CD4-positive, alpha-beta T cell treated with Interleukin-2 at 100 ng/mL for 4 hours (primary cell): ENCODE measurements at places on chromosomes 4 and X.

- DNase-seq: no peak
These were observed 138.3 kb upstream of the PUDP start for GRCh38 chrX:7286168-7286837.

GRCh38 chrX:106249706-106250379 is 81.7 kb downstream of the PWWP3B start:
- DNase-seq: no peak

DNA sequence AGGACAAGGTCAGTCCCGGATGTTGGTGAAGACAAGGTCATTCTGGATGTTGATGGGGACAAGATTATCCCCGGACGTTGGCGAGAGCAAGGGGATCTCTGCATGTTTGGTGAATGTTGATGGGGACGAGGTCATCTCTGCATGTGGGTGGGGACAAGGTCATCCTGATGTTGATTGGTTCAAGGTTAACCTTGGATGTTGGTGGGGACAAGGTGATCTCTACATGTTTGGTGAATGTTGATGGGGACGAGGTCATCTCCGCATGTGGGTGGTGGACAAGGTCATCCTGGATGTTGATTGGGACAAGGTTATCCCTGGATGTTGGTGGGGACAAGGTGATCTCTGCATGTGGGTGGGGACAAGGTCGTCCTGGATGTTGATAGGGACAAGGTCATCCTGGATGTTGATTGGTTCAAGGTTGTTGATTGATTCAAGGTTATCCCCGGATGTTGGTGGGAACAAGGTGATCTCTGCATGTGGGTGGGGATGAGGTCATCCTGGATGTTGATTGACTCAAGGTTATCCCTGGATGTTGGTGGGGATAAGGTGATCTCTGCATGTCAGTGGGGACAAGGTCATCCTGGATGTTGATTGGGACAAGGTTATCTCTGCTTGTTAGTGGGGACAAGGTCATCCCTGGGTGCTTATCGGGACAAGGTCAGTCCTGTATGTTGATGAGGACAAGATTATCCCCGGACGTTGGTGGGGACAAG is 28.8 kb upstream of the PLCXD1 start:
- no peak for DNase-seq

DNA sequence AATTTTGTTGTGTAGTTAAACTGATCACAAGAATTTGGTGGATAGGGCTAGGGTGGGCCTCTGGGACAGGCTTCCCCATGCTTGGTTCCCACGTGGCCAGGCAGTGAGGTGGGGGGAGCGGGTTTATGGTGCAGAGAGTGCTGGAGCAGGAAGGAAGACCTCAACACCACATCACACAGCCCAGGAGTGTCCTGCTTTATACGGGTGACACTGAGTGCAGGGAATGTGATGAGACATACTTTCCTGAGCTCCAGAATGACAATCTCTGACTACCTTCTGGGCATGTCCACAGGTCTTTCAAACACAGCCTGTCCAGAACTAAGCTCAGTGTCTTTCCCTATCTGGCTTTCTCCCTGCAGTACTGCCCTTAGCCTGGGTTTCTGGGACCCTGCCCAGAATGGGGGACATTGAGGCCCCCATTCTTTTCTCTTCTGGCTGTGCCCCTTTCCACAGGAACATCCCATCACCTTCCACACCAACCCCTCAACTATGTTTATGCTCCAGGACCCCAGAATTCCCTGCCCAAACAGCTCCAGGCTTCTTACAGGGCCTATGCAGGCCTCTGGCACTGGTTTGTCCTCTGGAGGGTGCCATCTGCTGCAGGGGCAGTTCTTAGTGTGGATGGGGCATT is 36.5 kb upstream of the RASL11B start:
- no peak for DNase-seq

- DNase-seq: no peak
These were observed 94.2 kb downstream of the GPAT3 start for GRCh38 chr4:83629945-83630721.

DNA sequence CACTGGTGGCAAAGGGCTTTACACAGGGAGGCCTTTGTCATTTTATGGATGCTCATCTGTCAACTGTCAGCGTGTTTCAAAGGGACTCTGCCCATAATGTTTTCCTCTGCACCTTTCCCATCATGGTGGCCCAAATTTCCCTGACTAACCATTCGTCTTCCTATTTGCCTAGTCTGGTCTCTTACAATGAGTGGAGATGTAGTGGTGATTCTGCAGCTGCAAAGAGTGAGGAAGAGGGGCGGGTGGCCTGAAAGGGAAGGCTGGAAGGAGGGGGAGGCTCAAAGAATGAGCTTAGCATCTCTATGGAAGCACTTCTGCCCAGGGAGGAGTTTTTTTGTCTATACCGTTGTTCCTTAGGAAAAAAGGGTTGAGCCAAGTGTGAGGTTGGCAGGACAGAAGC is 447.5 kb downstream of the NKX6-1 start:
- DNase-seq: no peak

DNA sequence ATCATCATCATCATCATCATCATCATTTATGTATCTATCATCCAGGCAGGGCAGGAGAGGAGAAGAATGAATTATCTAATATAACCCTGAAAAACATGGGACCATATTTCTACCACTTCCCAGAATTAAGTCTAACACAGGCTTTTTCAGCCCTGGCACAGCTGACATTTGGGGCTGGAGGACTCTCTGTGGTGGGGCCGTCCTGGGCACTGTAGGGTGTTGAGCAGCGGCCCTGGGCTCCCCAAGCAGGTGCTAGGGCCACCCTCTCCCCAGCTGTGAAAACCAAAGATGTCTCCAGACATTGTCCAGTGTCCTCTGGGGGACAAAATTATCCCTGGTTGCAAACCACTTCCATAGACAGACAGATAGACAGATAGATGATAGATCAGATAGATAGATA is 288.4 kb downstream of the CRLF2 start:
- DNase-seq: no peak

GRCh38 chrX:136047969-136048368 is 62.7 kb downstream of the SLC9A6 start:
- no peak for DNase-seq

GRCh38 chr4:15238720-15239119 is 189.1 kb upstream of the C1QTNF7 start:
- peak; percentile 10 for DNase-seq

DNA sequence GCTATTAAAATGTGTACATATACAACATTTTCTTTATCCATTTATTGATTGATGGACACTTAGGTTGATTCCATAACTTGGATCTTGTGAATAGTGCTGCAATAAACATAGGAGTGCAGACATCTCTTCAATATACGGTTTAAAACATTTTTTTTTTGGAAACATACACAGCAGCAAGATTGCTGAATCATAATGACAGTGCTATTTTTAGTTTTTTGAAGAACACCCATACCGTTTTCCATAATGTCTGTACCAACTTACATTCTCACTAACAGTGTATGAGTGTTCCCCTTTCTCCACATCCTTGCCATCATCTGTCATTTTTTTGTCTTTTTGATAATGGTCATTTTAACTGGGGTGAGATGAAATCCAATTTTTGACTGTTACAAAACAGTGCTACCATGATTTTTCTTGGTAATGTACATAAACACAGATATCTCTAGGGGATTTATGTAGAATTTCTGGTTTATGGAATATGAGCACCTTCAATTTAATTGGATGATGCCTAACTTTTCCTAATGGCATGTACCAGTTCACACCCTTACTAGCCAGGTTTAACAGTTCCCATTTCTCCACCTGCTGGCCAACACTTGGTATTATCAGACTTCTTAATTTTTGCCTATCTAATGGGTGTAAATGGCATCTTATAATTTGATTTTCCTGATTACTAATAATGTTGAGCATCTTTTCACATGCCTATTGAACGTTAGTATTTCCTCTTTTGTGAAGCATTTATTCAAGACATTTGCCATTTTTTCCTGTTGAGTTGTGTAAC is 21.0 kb upstream of the TMSB15B start:
- peak; percentile 38 for DNase-seq

DNA sequence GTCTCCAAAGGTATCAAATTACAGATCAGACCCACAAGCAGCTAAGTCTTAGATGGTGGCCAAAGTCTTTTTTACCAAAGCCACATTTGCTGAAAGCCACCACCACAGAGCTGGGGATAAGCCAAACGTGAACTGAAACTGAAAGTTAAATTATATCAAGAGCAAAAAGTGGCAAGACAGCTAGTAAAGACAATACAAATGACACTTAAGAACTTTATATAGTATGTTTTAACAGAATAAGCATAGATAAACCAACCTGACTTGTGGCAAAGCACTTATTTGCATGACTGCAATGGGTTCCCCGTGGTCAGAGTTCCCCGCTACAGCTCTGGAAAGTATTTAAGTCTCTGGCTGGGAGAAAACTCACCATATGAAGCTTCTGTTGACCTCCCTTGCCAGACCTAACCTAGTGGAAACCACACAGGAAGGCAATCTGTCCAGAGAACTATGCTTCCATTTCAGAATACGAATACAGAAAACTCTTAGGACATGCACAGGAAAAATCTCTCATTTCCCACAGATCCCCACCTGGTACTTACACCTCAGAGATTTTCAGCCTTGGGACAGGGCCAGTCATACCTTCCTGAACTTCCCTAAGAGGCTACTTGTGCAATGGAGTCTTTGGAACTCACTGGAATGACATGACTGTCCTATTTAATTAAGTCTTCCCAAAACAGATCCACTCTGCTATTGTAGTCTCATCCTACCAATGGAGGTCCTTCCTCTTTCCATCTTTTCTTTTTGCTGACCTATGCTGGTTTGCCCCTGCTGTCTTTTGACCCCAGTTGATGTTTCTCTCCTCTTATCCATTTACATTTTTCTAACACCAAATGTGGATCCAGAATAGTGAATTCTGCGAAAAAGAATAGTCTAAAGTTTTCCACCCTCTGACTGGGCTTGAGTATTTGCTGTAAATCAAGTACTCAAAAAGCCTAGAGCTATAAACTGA is 225.1 kb downstream of the NR3C2 start:
- peak; percentile 42 for DNase-seq

DNA sequence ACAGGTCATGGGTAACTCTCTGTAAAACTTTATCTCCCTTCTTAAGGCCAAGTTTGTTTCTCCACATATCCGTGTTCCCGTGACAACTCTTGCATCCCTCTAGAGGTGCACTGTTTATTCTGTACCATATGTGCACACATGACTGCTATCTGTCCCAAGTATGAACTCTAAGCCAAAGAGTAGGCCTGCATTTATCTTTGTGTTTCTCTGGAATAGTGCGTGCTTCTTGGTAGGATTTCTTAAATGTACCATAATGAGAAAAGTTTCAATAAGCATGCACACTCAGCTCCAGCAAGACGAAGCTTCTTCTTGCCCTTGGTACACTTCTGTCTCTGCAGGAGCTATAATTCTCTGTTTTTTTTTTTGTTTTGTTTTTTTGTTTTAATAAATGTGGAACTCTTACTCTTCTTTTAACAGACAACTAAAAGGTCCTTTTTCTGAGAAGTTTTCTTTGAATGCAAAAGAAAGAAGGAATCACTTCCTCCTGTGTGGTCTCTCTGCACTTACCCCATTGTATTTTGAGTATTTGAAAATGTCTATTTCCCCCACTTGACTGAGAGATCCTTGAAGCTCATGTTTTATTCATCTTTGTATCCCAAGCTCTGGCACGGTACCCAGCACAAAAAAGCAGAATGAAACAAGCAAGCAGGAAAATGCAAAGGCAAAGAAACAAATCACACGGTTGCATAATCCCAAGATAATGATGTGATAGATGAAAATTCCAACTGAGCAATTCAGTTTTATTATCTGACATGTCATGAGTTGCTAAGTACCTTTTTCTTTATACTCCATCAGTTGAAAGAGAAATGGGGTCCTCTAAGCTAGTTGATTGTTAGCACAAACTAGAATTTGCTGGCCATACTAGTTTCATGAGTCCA is 521.9 kb upstream of the BOD1L1 start:
- no peak for DNase-seq

DNA sequence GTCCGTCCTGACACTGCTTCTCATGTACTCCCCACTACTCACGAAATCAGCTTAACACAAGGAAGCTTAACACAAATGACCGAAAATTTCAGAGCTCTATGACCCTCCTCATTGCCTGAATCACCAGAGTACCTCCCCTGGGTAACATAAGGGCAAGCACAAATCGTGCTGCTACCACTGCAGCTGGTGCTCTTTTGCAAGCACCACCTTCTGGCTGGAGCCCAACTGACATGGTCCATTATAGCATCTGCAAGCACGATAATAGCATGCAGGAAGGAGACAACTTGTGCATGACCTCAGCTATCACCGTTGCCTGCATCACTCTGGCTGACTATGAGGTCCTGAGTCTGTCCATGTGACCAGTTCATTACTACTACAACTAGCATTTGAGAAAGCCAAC is 308.0 kb downstream of the TEX13C start:
- DNase-seq: no peak

DNA sequence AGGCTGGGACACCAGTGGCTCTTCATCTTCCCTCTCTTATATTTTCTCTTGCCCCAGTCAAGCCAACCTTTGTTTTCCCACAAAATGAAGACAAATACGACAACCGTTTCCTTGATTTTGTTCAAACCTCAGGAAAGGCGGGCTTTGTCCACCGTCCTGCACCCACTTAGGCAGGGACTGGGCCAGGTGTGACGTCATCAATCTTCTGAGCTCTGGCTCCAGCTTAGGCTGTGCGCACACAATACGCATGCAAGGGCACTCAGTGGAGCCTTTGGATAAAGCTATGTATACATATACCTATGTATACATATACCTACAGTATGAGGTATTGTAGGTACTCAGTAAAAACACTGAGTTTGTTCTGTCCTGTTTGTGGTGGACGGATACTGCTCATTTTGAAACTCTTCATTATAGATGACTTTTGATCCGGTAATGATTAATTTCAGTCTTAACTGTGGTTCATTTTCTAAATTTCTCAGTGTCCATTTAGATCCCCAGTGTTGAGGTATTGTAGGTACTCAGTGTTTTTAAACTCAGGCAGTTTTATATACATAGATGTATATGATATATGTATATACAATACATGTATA is 194.9 kb downstream of the MGST2 start:
- no peak for DNase-seq

GRCh38 chr4:65241257-65241997 is 428.9 kb downstream of the EPHA5 start:
- no peak for DNase-seq

- DNase-seq: no peak
These were observed 90.4 kb downstream of the PHOX2B start for GRCh38 chr4:41658163-41658562.

DNA sequence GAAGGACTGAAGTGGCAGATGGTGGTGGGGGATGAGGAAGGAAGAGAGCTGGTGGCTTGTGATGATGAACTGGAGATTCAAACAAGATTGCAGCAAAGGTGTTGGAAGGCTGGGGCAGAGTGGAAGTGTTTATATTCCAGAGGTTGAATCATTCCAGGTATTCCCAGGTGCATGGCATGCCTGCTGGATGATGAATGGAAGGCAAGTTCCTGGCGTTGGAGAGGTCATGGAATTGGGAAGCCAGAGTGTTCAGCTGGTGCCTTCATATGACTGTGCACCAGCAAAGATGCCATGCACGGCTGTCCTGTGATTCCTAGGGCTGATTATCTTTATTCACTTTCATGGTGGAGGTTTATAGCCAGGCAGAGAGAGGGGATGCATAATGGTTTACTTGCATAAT is 135.8 kb upstream of the PUDP start:
- DNase-seq: no peak

- no peak for DNase-seq
These were observed 377.1 kb upstream of the ADGRL3 start for GRCh38 chr4:60822986-60823385.
